Stomach (tissue), 19 donors: ENCODE measurements at places on chromosomes 2 and 18. TPM values are rescaled to one million over a fixed set of nuclear protein-coding genes. Genes with fewer than 3 reads are reported as not detected.

CAPN13 gene
- 34.3 TPM for polyA plus RNA-seq

DNA sequence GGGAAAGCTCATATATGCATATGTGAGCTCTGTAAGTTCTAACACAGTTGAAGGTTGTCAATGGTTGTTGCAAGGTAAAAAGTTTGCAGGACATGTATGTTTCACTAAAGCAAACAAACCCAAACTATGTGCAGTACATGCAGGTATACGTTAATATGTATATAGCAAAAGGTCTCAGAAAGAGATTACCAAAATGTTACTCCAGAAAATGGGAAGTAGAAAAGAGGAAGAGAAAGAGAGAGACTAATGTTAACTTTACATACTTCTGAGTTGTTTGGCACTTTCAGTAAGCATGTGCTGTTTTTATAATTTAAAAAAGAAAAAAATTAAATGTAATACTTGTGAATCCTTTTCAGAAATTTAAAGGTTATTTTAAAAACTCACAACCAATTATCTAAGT, 32.8 kb upstream of the PEX13 start:
- DNase-seq, result no peak

DNA sequence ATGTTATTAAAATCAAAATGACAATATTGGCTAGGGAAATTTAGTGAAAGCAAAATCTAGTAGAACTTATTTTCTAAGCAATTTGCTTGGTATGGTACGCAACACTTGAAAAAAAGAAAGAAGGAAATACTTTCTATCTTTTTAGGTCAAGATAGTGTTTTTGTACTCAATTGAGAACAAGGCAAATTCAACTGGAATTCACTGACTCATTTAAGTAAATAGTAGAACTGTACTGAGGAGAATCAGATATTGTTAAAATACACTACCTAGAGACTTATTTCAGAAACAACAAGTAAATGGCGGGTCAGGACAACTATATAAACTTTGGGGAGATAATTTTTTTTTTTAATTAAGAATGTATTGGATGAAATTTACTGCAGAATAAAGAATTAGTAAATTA, 18.9 kb downstream of the ZRANB3 start:
- no peak for DNase-seq

GRCh38 chr18:58657081-58657480, 14.2 kb upstream of the MALT1 start:
- DNase-seq, result no peak

DNA sequence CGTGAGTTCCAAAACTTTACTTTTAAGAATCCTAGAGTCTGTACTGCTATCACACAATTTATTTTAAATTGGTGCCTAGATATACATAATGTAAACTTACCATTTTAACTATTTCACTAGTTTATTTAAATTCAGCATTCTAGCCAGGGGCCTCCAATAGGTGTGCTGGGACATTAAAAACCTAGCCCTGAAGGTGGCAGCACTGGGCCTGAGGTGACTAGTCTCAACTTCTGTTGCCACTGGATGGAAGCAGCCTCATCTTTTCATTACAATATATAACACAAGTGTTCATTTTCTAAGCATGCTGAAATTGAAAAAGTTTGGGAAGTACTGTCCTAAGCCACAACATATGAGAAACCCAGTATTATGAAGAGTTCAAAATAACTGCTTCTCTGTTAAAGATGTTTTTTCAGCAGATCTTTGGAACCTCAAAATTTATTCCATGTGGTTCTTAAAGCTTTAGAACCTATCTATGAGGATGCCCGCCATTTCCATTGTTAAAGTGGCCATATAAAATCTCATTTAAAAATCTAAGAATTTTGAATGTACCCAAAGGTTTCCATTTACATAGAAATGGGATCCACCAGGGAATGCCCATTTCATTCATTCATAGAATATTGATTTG, 2.9 kb upstream of the RBBP8 start:
- peak; percentile 90 for DNase-seq

ETAA1 gene
- 4.8 TPM for polyA plus RNA-seq

GRCh38 chr2:216594081-216594480, 39.1 kb upstream of the IGFBP2 start:
- DNase-seq, result no peak
